ENCODE measurements at places on chromosomes 7 and 10.

- DNase-seq = no peak
Observed at GRCh38 chr10:4581929-4582328, 244.1 kb upstream of the AKR1E2 start.

DNA sequence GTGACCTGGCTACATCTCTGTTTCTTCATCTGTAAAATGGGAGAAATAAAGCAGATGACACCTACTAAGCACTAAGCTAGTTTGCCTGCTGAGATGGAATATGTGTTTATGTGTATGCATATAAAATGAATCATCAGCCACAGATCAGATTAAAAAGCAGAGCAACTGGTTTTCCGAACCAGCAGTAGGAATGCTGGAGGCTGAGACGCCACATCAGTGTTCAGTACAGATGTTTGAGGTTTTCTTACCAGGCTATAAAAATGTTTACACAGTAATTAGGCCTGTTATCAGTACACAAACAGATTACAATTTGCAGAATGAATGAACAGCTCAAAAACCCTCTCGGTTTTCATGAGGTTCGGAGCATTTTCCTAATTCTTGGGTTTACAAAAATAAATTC is 85.8 kb downstream of the CALN1 start:
- DNase-seq = no peak

GRCh38 chr7:25095516-25096345 is 29.3 kb downstream of the CYCS start:
- DNase-seq = no peak

DNA sequence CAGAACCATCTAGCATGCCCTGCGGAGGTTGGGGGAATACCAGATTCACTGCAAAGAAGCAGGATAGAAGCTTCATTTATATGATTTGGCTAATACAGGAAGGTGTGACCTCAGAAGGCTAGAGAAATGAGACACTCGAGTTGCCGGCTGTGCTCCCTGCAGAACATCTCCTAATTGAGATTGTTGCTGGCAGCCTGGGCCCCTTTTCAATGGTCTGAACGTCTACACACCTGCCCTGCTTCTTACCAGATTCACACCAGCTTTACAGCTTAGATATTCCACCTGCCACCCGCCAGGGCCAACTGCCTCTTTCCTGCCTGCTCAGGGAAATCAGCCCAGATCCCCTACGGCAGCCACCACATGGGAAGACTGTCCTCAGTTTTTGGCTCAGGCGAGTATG is 475.3 kb upstream of the AUTS2 start:
- DNase-seq = no peak

- DNase-seq = no peak
Observed at GRCh38 chr7:34425194-34425593, 232.8 kb upstream of the NPSR1 start.

DNA sequence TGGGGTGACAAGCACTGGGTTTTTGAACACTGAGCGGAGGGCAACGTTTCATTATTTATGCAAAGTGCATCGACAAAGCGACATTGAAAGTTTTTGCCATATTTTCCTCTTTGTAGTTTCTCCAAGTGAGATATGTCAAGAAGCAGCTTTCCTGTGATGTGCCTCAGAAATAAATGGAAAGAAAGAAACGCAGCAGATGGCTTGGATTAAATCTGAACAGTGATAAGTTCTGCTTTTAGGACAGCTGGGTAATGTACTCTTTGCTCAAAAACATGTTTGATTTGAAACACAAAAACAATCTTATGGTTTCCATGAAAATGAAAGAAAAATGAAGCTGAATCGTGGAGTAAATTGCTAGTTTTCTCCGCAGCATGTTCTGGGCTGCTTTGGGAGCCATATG is 166.3 kb downstream of the PTPRN2 start:
- DNase-seq = no peak

GRCh38 chr7:42869131-42870020 is 42.5 kb downstream of the C7orf25 start:
- DNase-seq = no peak

DNA sequence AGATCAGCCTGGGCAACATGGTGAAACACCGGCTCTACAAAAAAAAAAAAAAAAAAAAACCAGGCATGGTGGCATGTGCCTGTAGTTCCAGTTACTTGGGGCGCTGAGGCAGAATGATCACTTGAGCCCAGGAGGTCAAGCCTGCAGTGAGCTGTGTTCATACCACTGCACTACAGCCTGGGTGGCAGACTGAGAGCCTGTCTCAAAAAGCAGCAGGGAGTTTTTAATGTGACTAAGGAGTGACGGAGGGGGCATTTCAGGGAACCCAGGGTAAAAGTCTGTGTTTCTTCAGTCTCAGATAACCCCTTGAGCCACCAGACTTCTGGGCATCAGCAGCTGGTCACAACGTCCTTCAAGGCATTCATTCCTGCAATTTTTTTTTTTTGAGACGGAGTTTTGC is 2.2 kb upstream of the C10orf95 start:
- no peak for DNase-seq

DNA sequence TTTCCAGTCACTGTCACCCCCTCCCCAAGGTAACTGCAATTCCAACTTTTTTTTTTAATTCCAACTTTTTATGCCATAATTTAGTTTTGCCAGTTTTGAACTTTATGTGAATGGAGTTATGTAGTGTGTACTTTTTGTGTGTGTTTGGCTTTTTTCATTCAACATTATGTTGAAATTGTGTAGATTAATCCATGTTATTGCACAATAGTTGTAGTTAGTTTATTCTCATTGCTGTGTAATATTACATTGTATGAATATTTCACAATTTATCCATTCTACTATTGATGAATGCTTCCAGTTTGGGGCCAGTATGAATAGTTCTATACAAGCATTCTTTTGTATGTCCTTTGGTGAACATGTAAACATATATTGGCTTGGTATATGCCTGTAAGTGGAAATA is 32.5 kb downstream of the MXI1 start:
- no peak for DNase-seq

- DNase-seq = no peak
Observed at GRCh38 chr7:47539398-47540052, 42.4 kb downstream of the TNS3 start.

- no peak for DNase-seq
Observed at GRCh38 chr7:154777023-154777422, 225.9 kb downstream of the PAXIP1 start.

DNA sequence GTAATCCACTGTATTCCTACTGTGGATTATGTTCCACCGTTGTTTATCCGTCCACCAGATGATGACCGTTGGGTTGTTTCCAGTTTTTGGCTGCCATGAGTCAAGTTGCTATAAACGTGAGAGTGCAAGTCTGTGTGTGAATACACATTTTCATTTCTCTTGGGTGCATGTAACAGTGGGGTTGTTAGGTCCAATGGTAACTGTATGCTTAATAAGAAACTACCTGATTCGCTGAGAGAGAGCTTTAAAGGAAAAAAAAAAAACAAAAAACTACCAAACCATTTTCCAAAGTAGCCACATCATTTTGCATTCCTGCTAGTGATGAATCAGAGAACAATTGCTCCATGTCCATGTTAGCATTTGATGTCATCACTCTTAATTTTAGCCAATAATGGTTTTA is 15.9 kb downstream of the UBN2 start:
- DNase-seq = no peak

DNA sequence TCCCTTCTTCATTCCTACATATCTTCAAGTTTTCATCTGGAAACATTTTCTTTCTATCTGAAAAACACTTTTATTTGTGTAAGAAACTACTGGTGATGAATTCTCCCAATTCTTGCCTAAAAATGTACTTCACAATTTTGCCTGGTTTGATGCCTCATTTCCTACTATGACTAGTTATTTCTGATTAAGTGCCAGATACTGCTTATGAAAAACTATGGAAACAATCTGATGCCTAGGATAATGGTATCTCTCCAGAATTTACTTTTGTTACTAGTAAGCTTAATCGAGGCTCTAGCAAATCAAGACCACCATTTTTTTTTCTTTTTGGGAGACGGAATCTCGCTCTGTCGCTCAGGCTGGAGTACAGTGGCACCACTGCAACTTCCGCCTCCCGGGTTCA is 31.3 kb downstream of the CACUL1 start:
- no peak for DNase-seq

GRCh38 chr7:138948403-138948802 is 32.8 kb downstream of the KIAA1549 start:
- DNase-seq = no peak

GRCh38 chr10:128687408-128687807 is 561.2 kb upstream of the MKI67 start:
- no peak for DNase-seq

- no peak for DNase-seq
Observed at GRCh38 chr10:124745252-124745651, 1.1 kb upstream of the FAM53B start.

GRCh38 chr10:76868098-76868977 is 769.3 kb downstream of the KCNMA1 start:
- no peak for DNase-seq

DNA sequence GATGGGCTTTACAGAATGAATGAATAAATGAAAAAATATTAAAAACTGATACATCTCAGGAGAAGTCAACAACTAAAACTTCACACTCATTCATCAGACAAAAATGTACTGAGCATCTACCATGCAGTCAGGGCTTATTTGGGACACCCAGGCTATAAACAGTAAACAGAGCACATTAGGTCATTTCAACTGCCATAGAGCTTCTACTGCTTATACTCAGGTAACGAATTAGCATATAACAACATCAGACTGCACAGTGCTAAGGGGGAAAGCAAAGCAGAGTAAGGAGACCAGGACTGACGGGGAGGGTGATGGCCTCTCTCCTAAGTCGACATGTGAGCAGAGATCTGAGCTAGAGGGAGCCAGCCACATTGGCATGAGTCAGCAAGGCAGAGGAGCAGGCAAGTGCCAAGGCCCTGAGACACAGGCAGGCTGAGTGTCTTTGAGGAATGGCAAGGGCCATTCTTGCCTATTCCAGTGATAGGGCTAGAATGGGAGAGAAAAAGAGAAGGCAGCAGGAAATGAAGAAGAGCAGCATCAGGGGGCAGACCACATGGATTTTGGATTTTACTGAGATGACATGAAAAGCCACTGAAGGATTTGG is 528.9 kb downstream of the PARD3 start:
- DNase-seq = no peak

DNA sequence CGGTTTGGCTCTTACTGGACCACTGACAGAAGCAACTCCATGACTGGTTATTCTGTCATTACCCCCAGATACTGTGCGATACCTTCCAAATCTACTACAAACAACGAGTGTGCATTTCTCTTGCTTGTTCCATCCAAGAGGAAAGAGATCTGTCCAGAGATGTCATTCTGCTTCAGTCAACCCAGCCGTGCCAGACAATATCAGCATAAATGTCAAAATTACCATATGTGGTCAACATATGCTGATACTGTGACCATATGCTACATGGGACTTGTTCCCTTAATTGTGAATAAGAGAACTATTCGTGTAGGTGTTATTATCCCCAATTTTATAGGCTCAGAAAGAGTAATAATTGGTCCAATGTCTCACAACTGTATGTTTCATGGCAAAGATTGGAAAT is 143.2 kb upstream of the PRSS1 start:
- DNase-seq = no peak

- peak; percentile 38 for DNase-seq
Observed at GRCh38 chr10:117168729-117169128, 28.6 kb upstream of the KCNK18 start.
